Naive thymus-derived CD4-positive, alpha-beta T cell (primary cell): ENCODE measurements at places on chromosomes 5 and 9.

DNA sequence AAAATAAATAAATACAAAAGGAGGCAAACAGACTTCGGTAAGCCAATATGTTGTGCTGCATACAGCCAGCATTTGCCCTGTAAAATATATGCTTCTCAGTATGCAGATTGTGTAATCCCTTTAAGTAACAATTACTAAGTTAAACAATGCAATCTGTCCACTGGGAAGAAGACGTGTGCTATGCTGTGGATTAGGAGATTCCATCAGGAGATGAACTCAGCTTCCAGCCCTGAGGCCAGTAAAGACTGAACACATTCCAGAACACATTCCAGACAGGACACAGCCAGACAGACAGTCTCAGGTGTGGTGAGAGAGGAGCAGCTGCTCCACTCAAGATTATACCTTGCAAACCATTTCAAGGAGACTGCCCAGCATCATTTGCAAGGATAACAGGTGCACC is 97.8 kb downstream of the MPDZ start:
- no peak for DNase-seq

DNA sequence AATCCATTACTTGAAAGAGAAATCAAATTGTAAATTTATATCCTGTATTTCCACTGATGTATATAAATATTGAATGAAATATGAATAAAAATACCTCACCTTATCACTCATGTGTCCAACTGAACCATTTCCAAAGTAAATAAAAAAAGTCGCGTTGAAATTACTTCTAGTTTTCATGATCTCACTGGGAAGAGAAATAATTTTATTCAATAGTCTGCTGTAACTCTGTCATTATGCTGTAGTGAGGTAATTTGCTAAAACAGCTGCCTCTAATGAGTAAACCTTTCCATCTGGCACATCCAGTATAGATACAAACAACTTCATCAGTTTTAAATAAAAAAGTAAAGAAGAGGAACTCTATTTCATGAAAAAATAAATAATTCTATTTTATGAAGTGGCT is 611.5 kb downstream of the ZNF608 start:
- no peak for DNase-seq

GRCh38 chr5:59660737-59661136 is 232.8 kb downstream of the PDE4D start:
- no peak for DNase-seq

DNA sequence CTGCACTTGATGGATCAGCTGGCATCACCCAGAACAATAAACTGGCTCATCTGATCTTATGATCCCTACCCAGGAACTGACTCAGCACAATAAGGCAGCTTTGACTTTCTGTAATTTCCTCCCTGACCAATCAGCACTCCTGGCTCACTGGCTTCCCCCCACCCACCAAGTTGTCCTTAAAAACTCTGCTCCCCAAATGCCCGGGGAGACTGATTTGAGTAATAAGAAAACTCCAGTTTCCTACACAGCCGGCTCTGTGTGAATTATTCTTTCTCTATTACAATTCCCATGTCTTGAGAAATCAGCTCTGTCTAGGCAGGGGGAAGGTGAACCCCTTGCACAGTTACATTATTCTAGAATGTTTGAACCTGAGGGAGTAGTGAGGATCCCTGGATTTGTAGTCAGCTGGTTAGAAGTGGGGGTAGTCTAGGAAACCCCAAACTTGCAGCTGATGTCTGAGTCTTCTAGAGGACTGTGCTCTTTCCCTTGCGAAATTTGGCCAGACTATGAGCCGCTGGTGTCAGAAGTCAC is 111.7 kb upstream of the NEK6 start:
- DNase-seq, result no peak

- no peak for DNase-seq
These were observed 59.2 kb downstream of the MED10 start for GRCh38 chr5:6319116-6319515.

DNA sequence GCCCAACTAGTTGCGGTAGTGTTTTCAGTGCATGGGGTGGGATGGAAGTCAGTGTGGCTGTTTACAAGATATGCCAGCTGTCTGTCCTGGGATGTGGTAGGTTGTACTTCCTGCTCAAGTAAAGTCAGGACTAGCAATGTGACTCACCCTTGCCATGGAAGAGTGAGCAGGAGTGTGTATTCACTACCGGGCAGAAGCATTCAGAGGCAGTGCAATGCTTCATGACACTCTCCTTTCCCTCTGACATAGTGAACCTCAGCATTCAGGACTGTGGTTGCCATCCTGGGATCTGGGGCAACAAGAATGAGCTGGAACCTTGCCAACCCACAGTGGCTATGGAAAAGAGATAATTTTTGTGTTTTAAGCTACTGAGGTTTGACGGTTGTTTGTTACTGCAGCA is 68.9 kb downstream of the BOD1 start:
- no peak for DNase-seq

DNA sequence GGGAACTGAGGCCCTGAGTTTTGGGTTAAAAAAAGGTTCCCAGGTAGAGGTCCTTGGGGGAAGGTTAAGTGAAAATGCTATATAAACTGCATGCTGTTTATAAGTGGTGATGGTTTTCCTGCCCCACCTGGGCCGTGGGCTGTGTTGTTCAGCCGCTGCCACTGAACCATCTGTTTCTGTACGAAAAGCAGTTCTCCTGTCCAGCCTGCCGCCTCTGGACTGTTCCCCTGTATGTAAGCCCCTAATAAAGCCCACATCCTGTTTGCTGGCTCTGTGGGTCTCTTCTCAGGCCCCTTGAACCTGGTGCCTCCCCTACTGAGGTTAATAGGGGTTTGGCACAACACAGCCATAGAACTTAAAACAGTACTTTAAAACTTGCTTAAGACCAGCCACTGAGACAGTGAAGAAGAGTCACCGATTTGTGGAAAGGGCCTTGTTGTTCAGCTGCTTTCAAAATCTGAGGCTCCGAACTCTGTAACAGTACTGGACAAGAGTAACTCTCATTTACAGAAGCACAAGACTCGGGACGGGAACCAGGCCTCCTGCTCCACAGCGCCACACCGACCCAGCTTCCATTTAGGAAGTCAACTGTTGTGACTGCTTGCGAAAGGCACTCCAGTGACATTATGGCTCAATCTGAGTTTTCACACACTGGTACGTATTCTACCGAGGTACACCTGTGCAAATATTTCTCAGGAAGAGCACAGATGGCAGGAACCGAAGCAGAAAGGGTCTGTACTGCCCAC is 192.5 kb downstream of the CDK5RAP2 start:
- DNase-seq, result no peak

- no peak for DNase-seq
These were observed 90.3 kb downstream of the MRPL36 start for GRCh38 chr5:1709171-1709803.

DNA sequence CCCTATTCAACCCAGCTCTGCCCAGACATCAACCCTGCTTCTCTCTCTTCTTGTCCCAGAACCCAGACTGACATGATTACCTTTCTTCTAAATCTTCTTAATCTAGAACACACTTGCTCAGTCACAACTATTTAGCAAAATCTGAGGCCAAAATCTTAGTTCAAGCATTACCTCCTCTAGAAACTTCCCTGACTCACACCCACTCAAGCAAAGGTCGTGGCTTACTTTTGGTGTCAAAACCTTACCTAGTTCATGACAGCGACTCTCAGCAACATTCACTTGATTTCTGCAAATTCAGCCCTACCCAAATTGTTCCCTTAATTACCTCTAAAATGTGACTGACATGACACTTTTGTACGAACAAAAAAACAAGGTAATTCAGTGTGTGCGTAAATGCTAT is 130.2 kb downstream of the TLE1 start:
- no peak for DNase-seq

DNA sequence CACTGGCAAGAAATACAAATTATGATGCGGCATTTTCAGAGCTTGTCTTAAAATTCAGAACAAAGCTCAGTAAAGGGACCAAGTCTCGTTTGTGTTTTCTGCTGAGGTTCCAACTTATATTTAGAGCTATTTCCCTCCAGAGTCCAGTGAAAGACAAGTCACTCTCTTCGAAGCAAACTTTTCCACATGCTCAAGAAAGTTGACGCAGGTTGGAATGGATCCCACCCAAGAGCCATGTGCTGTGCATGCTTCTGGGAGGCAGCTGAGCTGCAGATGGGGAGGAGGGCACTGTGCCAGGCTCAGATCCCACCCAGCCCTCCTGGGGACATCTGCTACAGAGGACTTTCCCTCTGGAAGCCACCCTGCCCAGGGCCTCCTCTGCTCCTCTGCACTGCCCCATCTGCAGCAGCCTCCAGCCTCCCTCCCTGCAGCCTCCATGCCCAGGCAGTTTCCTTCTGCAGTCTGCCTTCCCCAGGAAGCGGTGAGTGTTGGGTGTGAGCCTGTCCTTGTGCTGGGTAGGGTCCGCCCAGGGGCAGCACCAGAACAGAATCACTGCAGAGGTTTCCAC is 75.3 kb downstream of the COL23A1 start:
- DNase-seq, result no peak

DNA sequence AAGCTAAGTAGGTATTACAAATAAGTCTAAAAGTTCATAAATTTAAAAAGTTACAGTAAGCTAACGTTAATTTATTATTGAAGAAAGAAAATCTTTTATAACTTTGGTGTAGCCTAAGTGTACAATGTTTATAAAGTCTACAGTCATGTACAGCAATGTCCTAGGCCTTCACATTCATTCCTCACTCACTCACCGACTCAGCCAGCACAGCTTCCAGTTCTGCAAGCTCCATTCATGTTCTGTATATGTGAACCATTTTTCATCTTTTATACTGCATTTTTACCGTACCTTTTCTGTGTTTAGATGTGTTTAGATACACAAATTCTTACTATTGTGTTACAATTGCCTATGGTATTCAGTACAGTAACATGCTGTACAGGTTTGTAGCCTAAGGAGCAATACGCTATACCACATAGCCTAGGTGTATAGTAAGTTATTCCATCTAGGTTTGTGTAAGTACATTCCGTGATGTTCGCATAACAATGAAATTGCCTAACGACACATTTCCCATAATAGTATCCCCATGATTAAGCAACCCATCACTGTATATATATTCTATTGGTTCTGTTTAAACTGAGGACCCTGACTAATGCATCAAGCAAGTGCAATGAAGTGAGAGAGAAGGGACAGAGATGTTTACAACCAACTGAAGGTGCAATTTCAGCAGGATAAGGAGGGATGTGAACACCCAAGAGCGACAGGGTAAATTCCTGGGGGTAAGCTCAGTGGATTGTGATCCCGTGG is 88.9 kb upstream of the TRIO start:
- no peak for DNase-seq

DNA sequence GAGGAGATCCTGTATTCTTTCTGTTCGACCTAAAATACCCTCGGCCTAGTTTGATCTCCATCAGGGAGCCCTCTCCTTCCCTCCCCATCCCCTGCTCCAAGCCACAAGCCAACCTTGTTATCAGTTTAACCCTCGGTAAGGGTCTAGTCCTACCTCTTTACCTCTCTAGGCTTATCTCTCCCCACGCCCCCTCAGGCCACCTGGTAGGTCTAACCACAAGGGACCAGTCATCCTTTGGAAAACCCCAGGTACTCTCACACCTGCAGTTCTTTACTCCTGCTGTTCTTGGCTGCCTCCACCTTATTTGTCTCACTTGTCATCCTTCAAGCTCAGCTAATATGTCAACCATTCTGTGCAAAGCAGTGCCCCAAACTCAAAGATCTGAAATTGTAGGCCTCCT is 78.7 kb downstream of the RAD23B start:
- no peak for DNase-seq

GRCh38 chr5:95035891-95036685 is 248.8 kb downstream of the MCTP1 start:
- no peak for DNase-seq

GRCh38 chr5:72151169-72151568 is 43.9 kb downstream of the MAP1B start:
- DNase-seq, result no peak

GRCh38 chr5:154352960-154353548 is 92.7 kb upstream of the SAP30L start:
- no peak for DNase-seq

DNA sequence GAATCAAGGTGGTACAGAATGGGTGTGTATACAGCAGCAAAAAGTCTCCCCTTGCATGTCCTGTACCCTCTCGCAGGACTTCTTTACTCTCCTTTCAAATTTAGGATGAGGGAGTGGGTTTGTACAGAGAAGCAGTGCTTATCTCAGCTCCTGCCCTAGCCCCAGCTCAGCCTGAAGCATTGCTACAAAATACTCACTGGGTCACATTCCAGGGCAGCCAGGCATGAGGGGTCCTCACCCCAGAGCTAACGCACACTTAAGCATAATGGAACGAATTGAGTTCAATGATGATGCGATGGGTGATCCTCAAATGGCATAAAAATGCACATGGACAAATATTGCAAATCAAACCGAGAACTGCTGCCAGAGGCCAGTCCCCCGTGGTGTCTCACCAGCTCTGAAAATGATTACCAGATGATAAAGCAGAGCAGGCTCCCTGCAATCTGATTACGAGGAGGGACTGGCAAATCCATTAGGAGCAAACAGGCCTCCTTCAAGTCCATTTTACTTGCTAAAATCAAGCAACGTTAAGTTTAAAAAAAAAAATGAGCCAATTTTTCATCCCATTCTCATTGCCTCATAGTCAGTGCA is 231.6 kb upstream of the TAS2R1 start:
- DNase-seq, result no peak

GRCh38 chr9:3285365-3286161 is 240.2 kb downstream of the RFX3 start:
- no peak for DNase-seq

- DNase-seq, result no peak
These were observed 8.0 kb downstream of the GAS1 start for GRCh38 chr9:86939321-86939720.

- no peak for DNase-seq
These were observed 207.7 kb downstream of the PDE4D start for GRCh38 chr5:59685793-59686192.

GRCh38 chr5:134245101-134245604 is 19.3 kb upstream of the PPP2CA start:
- no peak for DNase-seq

DNA sequence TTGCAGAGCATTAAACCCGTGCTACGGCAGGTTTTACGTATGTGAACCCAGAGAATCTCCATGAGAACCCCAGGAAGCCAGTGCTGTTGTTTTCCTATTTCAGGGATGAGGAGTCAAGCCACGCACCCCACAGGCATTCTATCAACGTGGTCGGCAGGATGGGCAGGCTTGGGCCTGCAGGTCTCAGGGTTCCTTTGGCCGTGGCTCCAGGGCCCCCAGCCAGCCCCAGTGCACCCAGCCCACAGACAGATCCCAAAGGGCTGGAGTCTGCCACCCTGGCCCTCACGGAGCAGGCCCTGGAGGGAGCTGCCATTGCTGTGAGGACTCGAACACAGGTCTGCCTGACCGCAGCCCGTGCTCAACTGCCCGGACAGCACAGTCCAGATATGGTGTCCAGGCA is 77.1 kb upstream of the STXBP1 start:
- DNase-seq, result no peak

DNA sequence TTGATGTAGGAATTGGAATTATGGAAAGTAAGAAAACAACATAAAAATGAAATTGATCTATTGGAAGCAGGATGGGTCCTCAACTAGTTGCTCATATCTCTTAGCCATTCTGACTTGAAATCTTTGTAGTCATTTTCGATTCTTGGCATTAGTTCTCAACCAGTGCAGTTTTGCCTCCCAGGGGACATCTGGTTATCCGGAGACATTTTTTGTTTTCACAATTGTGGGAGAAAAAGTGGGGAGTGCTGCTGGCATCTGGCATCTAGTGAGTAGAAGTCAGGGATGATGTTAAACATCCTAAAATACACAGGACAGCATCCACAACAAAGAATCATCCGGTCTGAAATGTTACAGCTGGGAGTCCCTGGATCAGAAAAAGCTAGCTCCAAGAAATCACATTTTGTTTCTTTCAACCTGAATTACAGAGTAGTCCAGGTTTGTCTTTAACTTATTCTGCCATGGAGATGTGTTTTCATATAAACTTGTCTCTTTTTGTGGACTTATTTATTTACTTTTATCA is 74.9 kb downstream of the FBXL7 start:
- DNase-seq, result no peak
